CD8-positive, alpha-beta T cell (primary cell): ENCODE measurements at places on chromosomes 1 and 21.

DNA sequence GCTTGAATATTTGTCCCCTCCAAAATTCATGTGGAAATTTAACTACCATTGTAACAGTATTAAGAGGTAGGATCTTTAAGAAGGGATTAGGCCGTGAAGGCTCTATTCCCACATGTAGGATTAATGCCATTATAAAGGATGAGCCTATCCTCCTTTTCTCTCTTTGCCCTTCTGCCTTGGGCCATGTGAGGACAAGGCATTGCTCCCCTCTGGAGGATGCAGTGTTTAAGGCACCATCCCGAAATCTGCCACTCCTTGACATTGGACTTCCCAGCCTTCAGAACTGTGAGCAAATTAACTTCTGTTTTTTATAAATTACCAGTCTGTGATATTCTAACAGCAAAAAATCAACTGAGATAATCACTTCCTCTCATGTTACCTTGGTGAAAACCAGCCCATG, 124.4 kb downstream of the TOMM20 start:
- no peak for DNase-seq

DNA sequence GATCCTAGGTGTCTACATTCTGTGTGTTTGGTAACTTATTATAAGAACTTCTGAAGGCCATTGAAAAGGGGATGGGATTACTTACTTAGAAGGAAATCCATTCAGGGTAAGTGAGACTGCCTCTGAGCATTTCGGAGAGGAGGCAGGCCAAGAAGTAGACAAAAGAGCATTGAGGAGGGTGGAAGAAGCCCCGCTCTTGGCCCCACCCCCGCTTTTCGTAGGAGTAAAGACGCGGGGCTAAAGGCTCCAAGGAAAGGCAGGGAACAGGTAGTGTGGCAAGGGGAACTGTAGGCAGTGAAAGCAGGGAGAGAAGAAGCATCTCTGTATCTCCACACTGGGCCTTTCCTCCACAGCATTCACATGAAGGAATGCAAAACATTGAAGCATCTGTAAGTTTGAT, 51.8 kb upstream of the GRIK1 start:
- no peak for DNase-seq

- no peak for DNase-seq
These were observed 27.8 kb downstream of the WNT2B start for GRCh38 chr1:112536561-112536960.

DNA sequence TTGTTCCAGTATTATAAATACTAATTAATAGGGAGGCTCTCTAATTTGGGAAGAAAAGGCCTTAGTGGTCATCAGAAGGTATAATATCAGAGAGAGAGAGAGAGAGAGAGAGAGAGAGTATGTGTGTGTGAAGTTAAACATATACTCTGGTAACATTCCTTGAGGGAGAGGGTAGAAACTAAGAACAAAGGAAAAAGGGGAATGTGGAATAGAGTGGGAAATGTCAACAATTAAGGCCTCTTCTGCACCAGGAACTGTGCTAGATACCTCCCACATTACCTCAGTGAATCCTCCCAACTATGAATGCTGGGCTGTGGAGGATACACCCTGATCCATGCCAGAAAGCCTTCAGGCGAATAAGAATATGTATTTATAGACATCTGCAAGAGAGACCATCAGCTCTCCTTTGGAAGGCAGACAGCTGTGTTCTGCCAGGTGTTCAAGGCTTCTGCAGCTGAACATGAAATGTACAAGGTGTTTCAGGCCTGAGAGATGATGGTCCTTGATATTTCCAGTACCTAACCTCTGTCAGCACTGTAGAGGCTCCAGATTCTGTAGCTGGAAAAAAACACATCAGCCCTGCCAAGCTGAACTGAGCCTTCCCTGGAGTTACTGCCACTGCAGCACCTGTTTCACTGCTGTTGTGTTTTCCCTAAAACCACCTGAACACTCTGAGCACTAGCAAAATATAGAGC, 29.1 kb downstream of the TBX15 start:
- DNase-seq: no peak

GRCh38 chr1:244730153-244730933, 77.4 kb downstream of the DESI2 start:
- peak; percentile 46 for DNase-seq

- no peak for DNase-seq
These were observed 23.3 kb downstream of the MR1 start for GRCh38 chr1:181057079-181057478.

DNA sequence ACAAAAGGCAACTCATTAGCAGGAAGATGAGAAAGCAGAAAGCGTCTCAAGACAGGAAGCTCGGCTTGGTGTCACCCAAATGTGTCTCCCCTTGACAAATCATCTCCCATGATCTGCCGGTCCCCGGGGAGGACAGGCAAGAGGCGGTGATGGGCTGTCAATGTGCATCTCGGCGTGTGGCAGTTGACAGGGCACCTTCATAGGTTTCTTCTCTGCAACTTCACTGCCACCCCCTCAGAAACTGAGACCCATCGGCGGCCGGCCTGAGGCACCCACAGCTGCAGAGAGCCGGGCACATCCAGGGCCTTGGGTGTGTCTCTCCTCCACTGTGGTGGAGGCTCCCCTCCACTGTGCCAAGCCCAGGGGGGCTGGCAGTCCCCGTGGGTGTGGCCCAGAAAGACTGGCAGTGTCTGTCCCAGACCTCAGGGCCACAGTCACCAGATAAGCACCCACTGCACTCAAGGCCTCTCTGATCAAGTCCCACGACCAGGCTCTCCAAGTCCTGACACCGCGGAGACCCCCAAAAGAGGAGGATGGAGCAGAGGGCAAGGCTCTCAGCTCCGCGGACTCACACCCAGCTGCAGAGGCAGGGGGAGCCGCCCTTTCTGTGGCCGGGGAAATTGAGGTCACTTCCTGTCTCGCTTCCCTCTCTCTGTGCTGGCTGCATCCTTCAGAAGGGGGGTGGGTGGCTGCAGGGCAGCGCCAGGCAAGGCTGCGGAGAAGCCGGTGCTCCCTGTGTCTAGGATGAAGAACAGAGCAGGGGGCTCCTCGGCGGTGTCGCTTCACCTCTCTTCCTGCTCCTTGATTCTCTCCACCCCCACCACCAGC, 39.6 kb upstream of the LBR start:
- peak; percentile 86 for DNase-seq

DNA sequence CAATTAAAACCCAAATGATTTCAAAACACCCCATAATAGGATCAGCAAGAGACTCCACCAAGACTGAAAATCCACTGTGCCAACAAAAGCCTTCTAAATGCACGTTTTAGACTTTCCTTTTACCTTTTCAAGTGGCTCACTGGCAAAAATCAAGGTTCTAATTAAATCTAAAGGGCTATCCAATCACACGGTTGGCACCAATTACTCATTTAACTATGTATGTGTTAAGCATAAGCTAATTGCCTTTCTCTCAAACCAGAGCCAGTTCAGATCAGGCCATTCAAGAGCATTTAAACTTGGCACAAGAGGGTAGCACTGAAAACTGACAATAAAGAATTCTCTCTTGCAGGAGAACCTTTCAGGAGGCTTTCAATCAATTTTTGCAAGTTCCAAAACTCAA, 139.5 kb downstream of the RGS7 start:
- DNase-seq: no peak

DNA sequence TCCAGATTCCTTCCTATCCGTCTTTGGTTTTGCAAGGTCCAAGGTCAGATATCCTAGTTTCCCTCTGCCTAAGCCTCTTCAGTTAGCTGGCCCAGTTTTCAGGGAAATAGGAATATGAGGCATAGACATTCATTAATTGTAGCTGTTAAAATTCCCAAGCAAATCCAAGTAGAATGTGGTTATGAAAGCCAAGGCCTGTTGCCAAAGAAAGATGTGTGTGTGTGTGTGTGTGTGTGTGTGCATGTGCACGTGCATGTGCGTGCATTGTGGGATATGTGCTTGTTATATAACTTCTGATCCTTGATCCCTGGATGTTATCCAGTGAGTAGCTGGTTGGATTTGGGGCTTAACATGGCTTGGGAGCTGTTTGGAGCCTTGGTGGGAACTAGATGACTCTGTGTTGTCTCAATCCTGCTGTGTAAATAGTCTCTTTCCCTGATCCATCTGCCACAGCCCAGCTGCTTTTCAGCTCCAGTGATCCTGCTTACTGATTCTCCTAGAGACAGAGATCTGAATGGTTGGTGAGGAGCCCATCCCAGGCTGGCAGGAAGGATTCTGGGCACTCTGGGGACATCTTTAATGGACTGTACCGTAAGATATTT, 70.6 kb upstream of the GCLM start:
- DNase-seq: no peak

GRCh38 chr1:74502432-74502831, 10.0 kb downstream of the LRRC53 start:
- DNase-seq: no peak

GRCh38 chr1:21318714-21319159, 28.5 kb upstream of the ECE1 start:
- no peak for DNase-seq

DNA sequence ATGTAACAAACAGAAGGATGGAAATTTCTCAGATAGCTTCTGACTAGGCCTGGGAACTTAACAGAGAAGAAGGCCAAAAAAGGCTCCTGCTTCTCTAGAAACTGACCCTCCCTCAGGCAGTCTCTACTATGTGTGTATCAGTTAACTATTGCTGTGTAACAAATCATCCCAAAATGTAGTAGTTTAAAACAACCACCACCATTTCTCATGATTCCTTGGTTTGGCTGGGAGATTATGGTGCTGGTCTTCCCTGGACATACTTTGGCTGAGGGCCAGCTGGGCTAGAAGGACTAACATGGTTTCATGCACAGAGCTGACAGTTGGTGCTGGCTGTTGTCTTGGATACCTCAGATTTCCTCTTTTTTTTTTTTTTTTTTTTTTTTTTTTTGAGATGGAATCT, 26.2 kb upstream of the CNN3 start:
- no peak for DNase-seq

DNA sequence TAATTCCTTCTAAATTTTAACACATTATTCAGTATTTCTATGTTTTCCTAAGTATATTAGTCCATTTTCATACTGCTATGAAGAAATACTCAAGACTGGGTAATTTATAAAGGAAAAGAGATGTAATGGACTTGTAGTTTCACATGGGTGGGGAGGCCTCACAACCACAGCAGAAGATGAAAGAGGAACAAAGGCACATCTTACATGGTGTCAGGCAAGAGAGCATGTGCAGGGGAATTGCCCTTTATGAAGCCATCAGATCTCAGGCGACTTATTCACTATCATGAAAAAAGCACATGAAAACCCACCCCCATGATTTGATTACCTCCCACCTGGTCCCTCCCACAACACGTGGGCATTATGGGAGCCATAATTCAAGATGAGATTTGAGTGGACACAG, 15.6 kb downstream of the GBP5 start:
- DNase-seq: no peak

DNA sequence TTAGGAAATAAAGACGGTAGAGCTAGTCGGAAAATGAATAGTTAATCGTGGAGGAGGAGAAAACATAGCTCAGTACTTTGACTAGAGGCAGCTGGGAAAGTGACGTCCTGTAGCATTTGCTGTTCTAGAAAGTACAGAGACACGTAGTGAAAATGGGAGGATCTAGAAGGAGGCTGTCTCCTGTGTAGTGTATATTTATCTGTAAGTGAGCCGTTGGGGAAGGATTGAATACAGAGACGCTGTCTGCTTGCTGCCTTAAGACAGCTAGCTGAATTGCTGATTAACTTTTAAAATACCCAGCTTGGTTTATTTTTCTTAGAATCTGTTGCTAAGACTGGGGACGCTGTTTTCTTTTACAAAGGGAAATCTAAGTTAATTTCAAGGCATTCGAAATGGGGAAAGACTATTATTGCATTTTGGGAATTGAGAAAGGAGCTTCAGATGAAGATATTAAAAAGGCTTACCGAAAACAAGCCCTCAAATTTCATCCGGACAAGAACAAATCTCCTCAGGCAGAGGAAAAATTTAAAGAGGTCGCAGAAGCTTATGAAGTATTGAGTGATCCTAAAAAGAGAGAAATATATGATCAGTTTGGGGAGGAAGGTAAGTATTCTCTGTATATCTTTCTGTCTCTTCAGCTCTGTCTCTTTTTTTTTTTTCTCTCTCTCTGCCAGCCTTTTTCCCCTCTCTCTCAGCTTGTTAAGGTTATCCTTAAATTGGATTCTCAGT, at the start of gene DNAJB4:
Gene DNAJB4, plus strand, starts transcription at position 221 of the 729 bp plus-strand sequence. Its CDS starts 172 bp downstream, at position 393.
- DNase-seq: peak; percentile 20

GRCh38 chr1:239807361-239807760, 284.3 kb upstream of the FMN2 start:
- no peak for DNase-seq

- DNase-seq: no peak
These were observed 58.0 kb downstream of the ACP6 start for GRCh38 chr1:147612366-147612765.

DNA sequence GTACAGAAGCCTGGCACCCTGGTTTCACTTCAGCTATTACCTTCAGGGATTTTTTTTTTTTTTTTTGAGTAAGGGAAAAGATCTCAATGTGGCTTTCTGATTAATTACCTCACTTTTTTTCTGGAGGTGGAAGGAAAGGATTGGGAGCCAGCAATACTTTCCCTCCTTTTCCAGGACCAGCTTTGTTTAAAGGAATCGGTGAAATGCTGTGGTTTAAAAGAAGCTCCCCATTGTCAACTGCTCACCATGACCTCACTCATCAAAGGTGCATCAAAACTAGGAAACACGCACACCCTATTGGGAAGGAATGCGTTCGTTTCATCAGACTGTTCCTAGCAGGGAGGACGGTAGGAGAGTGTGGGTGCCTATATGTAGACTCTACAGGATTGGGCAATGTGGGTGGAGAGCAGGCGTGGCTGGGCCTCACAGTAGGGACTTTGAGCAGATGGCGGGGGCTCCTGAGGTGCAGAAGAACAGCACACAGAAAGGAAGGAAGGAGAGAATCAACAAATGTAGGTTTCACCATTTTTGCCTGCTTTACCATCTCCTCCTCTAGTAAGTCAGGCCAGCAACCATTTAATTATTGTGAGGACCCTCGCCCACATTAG, 13.0 kb downstream of the PHGDH start:
- no peak for DNase-seq

DNA sequence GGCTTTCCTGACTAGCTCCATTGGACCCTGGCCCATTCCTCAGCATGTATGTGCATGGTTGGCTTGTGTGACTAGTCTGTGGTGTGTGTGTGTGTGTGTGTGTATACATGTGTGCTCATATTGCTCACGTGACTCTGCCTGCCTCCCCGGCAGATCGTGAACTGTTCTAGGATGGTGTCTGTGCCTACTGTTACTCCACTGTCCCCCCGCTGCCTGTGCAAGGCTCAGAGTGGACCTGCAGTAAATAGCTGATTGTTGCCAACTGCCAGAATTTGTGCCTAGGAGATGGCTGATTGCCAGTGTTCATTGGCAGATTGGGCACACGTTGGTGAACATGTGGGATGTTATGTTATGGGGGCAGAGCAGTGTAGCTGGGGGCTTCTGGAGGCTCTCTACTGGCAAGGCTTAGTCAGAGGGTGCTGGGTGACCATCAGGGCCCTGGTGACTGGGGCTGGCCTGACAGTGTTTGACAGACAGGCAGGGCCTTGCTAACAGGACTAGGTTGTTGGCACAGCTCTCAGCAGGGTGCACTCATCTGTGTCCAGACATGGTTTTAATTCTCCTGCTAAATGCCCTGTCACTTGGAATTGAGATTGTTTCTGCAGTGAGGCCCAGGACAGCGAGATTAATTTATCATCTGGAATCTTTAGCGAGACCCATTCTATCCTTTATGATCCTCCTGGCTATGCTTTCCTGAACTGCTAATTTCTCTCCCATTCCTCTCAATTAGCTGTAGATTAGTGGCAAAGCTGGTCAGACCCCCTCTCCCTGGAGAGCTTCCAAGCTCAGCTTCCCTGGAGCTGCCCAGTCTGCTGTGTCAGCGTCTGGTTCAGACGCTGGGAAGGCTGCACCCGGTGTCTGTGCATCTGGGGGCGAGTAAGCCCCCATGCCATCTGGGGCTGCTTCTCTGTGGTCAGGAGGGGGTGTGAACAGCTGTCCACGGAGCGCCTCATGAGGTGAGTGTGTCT, 20.8 kb downstream of the SLC6A17 start:
- no peak for DNase-seq
